Lower lobe of right lung (tissue), 2 donors: ENCODE measurements at places on chromosomes 6 and 20. TPM values are rescaled to one million over a fixed set of nuclear protein-coding genes. Genes with fewer than 3 reads are reported as not detected.

Gene C6orf15
- total RNA-seq: not detected

Gene LY86
- 20.2 TPM for total RNA-seq

Gene MAFB
- 63.3 TPM for total RNA-seq

Gene KIF13A
- 55.2 TPM for total RNA-seq

Gene TFAP2A
- total RNA-seq: 0.47 TPM

Gene KHDC1L
- total RNA-seq: not detected

Gene HIVEP1
- 22.8 TPM for total RNA-seq

Gene SLC44A4
- total RNA-seq: 53.7 TPM

Gene CPNE1
- 154 TPM for total RNA-seq

Gene HSPA12B
- 36.9 TPM for total RNA-seq

Gene ZC2HC1B
- total RNA-seq: not detected

Gene KLHDC3
- total RNA-seq: 59.3 TPM

Gene SPATA25
- total RNA-seq: 1.1 TPM

Gene HCRTR2
- not detected for total RNA-seq

DNA sequence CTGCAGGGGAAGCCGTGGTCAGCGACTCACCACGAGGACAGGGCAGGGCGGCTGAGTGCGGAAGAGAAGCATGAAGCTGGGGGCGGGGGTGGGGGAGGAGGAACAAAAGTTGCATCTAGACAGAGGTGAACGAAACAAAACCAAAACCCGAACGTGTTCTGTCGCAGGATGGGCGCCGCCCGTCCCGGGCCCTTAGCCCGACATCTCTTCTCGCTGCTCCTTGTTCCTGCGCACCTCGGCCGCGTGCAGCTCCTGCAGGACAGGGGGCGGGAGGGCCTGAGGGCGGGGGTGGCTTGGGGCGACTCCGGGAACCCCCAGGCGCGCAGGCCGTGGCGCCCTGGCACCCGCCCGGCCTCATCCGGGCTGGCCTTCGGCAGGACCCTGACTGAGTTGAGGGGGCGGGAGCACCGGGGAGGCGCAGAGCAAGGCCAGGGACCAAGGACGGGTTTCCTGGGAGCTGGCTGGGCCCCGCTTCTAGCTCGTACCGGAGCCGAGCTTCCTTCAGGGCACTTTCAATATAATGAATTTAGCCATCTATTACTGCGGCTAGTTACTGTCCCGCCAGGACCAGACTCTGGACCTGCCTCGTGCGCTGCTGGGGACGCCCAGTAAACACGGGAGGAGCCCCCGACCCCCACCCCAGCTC lies 12.0 kb downstream of the STMN3 start:
- peak; percentile 77 for DNase-seq
- peak overlapping the region; percentile 95 for H3K27ac ChIP-seq
- H3K27me3 ChIP-seq: no peaks in the 10 kb centered on the region

GRCh38 chr20:46995561-46996142 lies 101.0 kb downstream of the EYA2 start:
- no peaks in the 10 kb centered on the region for H3K4me1 ChIP-seq
- no peak for DNase-seq
- no peak overlapping the region for H3K27ac ChIP-seq
- H3K36me3 ChIP-seq: no peaks in the 10 kb centered on the region

GRCh38 chr6:38024908-38025307 lies 205.4 kb downstream of the ZFAND3 start:
- H3K27ac ChIP-seq: no peak overlapping the region
- H3K4me3 ChIP-seq: no peak overlapping the region
- no peak for DNase-seq
- peaks cover 14% of the 10 kb centered on the region for H3K4me1 ChIP-seq
- H3K27me3 ChIP-seq: no peaks in the 10 kb centered on the region
- no peaks in the 10 kb centered on the region for H3K36me3 ChIP-seq

DNA sequence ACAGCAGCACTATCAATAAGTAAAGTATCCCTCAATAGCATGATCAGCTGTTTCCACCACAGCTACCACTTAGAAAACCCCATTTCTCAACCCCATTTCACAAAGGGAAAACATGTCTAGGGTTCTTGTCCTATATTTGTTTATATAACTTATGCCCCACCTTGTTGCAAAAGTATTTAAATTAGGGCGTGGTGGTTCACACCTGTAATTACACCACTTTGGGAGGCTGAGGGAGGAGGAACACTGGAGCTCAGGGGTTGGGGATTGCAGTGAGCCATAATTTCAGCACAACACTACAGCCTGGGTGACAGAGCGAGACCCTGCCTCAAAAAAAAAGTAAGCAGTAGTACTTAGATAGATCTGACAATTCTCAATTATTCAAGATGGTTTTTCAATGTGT lies 3.7 kb downstream of the MRPL14 start:
- peak overlapping the region; percentile 6 for H3K4me3 ChIP-seq
- H3K27me3 ChIP-seq: no peaks in the 10 kb centered on the region
- H3K4me1 ChIP-seq: peaks cover 75% of the 10 kb centered on the region
- peak overlapping the region; percentile 91 for H3K27ac ChIP-seq
- no peaks in the 10 kb centered on the region for H3K36me3 ChIP-seq

- H3K27me3 ChIP-seq: no peaks in the 10 kb centered on the region
- H3K36me3 ChIP-seq: peaks cover 63% of the 10 kb centered on the region
- peak overlapping the region; percentile 92 for H3K27ac ChIP-seq
Measured at GRCh38 chr20:59032713-59033059, 551 bp upstream of the ATP5F1E start.

DNA sequence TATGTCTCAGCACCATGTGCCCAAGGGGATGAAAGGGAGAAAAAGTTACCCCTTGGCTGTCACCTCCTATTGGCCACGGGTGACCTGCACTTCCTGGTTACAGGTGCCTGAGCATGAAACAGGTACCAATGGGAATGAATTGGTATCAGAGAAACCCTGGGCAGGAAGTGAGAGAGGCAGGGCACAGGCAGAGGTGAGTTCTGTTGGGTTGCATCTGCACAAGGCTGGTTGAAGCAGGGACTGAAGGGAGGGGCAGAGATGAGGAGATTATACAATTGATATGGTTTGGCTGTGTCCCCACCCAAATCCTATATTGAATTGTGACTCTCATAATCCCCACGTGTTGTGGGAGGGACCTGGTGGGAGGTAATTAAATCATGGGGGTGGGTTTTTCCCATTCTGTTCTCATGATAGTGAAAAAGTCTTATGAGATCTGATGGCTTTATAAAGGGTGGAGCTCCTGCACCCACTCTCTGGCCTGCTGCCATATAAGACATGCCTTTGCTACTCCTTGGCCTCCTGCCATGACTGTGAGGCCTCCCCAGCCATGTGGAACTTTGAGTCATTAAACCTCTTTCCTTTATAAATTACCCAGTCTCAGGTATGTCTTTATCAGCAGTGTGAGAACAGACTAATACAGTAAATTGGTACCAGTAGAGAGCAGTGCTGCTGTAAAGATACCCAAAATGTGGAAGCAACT lies 291.8 kb downstream of the LRFN2 start:
- no peak for DNase-seq
- H3K4me1 ChIP-seq: no peaks in the 10 kb centered on the region
- H3K36me3 ChIP-seq: no peaks in the 10 kb centered on the region
- H3K4me3 ChIP-seq: no peak overlapping the region
- H3K27ac ChIP-seq: no peak overlapping the region

DNA sequence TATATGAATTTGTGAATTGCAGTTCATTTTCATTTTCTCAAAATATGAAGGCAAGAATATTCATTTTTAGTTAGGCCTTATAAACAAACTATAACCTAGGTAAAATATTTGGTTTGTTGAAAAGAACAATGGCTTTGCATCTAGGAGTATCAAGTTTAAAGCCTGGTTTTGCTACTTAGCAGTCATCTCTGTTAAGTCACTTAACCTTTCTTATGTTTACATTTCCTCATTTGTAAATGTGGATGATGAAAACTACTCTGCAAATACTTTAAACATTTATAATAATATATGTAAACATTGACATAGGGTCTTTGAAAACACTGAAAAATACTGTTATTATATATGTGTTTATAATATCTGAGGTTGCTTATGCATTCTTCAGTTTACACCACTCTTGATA lies 135.5 kb downstream of the CENPW start:
- no peak overlapping the region for H3K27ac ChIP-seq
- H3K36me3 ChIP-seq: no peaks in the 10 kb centered on the region
- H3K4me1 ChIP-seq: no peaks in the 10 kb centered on the region
- H3K27me3 ChIP-seq: no peaks in the 10 kb centered on the region
- no peak overlapping the region for H3K4me3 ChIP-seq
- no peak for DNase-seq

DNA sequence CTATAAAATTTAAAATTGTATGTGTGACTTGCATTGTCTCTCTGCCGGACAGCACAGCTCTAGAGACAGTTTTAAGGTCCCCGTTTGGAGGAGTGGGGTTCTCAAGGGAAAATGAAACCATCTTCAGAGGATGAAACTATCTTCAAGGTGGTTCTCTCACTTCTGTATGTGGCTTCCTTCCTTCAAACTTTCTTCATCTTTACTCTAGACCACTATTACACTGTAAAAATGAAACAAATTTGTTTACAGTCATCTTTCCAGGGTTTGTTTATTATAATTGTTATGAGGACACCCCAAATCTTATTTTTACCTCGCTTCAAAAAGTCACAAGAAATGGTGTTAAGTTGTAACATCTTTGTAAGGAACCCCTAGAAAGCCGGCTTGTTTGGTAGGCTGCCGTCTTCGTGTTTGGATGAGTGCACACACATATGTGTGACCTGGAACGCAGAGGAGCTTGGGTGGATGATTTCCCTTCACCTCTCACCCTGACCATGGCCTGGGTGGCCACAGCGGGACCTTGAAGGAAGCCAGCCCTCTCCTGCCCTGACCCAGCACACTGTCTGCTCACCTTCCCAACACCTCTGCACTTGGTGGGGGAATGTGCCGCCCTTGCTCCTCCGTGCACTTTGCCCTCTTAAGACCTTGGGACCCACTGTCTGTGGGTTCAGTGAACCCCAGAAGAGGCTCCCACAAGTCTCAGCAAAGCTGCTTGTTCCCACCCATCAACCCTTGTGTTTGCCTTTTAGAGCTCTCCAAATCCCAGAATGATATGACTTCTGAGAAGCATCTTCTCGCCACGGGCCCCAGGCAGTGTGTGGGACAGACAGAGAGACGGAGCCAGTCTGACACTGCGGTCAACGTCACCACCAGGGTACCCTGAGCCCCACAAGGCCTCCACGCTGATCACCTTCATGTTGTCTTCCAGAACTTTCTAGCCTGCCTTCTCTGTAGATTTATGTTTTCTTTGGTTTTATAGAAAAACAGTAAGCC lies 67.8 kb downstream of the SYTL3 start:
- H3K4me1 ChIP-seq: peaks cover 25% of the 10 kb centered on the region
- H3K36me3 ChIP-seq: no peaks in the 10 kb centered on the region
- no peak overlapping the region for H3K27ac ChIP-seq
- H3K4me3 ChIP-seq: no peak overlapping the region
- DNase-seq: no peak

- H3K4me3 ChIP-seq: no peak overlapping the region
- no peak for DNase-seq
- H3K36me3 ChIP-seq: no peaks in the 10 kb centered on the region
Measured at GRCh38 chr6:84273048-84273809, 45.8 kb upstream of the CEP162 start.

DNA sequence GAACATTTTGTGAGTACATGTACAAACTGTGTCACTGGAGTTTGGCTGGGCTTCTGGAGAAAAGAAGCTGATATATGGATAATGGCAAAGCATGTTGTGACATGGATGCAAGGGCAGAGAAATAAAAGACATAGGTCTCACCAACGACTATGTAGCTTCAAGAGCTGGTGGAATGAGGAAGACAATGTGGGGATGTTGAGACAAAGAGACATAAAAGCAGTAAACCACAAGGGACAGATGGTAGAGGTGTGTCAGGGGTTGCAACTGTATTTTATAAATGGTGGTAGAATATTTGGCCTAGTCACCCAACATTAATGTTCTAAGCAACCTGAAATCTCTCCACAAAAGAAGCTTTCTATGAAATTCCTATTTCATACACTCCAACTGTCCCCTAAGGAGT lies 199.0 kb downstream of the KCNQ5 start:
- no peak overlapping the region for H3K4me3 ChIP-seq
- no peaks in the 10 kb centered on the region for H3K27me3 ChIP-seq
- H3K36me3 ChIP-seq: no peaks in the 10 kb centered on the region
- H3K27ac ChIP-seq: no peak overlapping the region
- no peaks in the 10 kb centered on the region for H3K4me1 ChIP-seq
- no peak for DNase-seq

- DNase-seq: no peak
- no peaks in the 10 kb centered on the region for H3K27me3 ChIP-seq
- no peak overlapping the region for H3K27ac ChIP-seq
- H3K4me1 ChIP-seq: no peaks in the 10 kb centered on the region
- no peak overlapping the region for H3K4me3 ChIP-seq
- peaks cover 43% of the 10 kb centered on the region for H3K36me3 ChIP-seq
Measured at GRCh38 chr20:35515341-35515740, 14.1 kb downstream of the C20orf173 start.

GRCh38 chr6:97440590-97441176 lies 157.7 kb upstream of the MMS22L start:
- no peaks in the 10 kb centered on the region for H3K27me3 ChIP-seq
- no peaks in the 10 kb centered on the region for H3K36me3 ChIP-seq
- DNase-seq: no peak
- H3K4me3 ChIP-seq: no peak overlapping the region

- peaks cover 46% of the 10 kb centered on the region for H3K4me1 ChIP-seq
- no peak overlapping the region for H3K4me3 ChIP-seq
- no peaks in the 10 kb centered on the region for H3K27me3 ChIP-seq
Measured at GRCh38 chr6:29967379-29968010, 25.2 kb downstream of the HLA-A start.

DNA sequence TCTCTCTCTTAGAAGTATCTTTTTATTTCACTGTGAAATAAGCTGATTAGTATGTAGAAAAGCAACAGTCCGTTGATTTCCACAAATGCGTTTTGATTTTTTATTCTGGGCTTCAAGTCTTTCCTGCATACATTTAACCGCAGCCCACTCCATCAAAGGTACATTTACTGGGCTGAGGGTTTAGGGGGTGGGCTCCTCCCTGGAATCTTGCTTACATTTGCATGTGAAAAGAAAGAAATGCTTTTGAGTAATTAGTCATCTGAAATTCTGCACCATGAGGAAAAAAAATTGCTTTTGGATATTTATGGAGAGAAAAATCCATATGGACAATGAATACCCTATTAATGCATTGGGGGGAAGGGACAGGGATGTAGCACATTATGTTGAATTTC lies 178.3 kb upstream of the MCHR2 start:
- H3K27ac ChIP-seq: no peak overlapping the region
- H3K36me3 ChIP-seq: no peaks in the 10 kb centered on the region
- DNase-seq: no peak
- no peaks in the 10 kb centered on the region for H3K27me3 ChIP-seq
- no peaks in the 10 kb centered on the region for H3K4me1 ChIP-seq
- H3K4me3 ChIP-seq: no peak overlapping the region

GRCh38 chr6:70072540-70073179 lies 206.3 kb downstream of the COL19A1 start:
- H3K4me3 ChIP-seq: no peak overlapping the region
- no peak overlapping the region for H3K27ac ChIP-seq
- no peaks in the 10 kb centered on the region for H3K36me3 ChIP-seq
- no peaks in the 10 kb centered on the region for H3K27me3 ChIP-seq
- no peak for DNase-seq

GRCh38 chr6:22570185-22570551 lies 802 bp downstream of the HDGFL1 start:
- no peaks in the 10 kb centered on the region for H3K4me1 ChIP-seq
- H3K36me3 ChIP-seq: no peaks in the 10 kb centered on the region
- H3K27me3 ChIP-seq: no peaks in the 10 kb centered on the region
- DNase-seq: peak; percentile 31
- no peak overlapping the region for H3K27ac ChIP-seq
